ENCODE measurements at places on chromosomes 3 and 15.
A peak's percentile ranks its signal among the peaks of the same experiment; 100 is the strongest.

- DNase-seq, result no peak
These were observed 4.7 kb downstream of the MESP1 start for GRCh38 chr15:89746386-89746780.

GRCh38 chr3:168981396-168981795, 682.1 kb downstream of the MECOM start:
- DNase-seq, result no peak

- DNase-seq, result peak; percentile 8
These were observed 701 bp downstream of the EIF5A2 start for GRCh38 chr3:170907637-170908234.

GRCh38 chr3:122299215-122299614, 25.8 kb upstream of the CSTA start:
- peak; percentile 73 for DNase-seq

- DNase-seq, result peak; percentile 76
These were observed 1.2 kb downstream of the TBL1XR1 start for GRCh38 chr3:177196008-177196455.

GRCh38 chr3:88058306-88058580, 562 bp downstream of the CGGBP1 start:
- DNase-seq, result no peak

GRCh38 chr15:96366526-96366877, 36.0 kb downstream of the NR2F2 start:
- DNase-seq, result no peak

DNA sequence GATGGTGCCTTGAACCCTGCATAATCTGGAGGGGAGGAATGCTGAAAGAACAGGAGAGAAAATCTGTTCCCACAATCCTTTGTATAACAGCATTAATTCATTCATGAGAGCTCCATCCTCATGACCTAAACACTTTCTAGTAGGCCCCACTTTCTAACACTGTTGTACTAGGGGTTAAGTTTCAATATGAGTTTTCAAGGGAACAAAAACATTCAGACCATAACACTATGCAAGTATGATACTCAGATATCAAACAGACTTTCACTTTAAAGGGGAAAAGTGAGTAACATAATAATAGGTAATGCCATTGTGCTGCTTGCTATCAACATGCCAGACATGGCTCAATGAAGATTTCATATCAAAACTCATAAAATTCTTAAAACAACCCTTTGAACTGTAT, 32.4 kb upstream of the PLSCR2 start:
- no peak for DNase-seq

DNA sequence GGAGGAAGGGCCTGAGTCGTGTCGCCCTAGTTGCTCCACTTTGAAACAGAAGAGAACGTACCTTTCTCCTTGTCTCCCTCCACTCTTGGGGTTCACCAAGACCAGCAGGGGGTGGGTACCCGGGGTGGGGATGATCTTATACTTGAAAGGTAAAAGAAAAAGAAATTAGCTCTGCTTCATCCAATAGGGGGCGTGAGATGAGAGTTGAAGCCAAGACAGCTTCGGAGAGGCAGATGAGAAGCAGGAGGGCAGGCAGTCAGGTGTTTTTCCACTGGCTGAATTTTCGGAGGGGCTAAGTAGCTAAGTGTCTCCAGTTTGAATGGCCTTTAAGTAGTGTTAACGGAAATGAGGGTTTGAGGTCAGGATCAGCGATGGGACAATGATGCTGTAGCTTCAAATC, 100.4 kb downstream of the DGKG start:
- no peak for DNase-seq

- no peak for DNase-seq
These were observed 21.3 kb downstream of the THBS1 start for GRCh38 chr15:39602143-39602542.

DNA sequence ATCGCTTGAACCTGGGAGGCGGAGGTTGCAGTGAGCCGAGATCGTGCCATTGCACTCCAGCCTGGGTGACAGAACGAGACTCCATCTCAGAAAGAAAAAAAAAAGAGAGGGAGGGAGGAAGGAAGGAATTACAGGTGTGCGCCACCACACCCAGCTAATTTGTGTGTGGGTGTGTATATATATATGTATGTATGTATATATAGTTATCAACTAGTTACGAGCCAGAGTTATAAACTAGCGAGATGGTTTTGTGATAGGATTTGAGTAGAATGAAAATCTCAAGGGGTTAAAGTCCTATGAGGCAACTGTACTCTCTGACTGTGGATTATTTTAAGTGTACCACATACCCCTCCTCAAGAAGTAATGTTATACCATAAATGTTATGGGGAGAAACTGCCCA, 50.9 kb upstream of the SIN3A start:
- no peak for DNase-seq

DNA sequence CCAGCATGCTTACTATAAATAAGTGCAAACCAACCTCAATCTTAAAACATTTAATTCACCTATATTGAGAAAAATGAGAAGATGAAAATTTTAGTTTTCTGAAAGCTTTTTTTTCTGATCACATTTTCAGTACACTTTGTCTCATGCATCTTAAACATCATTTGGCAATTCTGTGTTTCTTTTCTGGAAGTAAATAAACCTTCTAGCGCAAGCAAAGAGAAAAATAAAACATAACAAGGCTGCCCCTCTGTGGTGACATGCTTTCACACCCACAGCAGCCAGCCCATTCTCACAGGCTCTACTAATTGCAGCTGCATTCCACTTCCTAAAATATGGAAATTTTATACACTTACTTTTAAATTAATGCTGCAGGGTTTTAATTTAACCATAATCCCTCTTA, 90.1 kb downstream of the NEK10 start:
- no peak for DNase-seq

- DNase-seq, result no peak
These were observed 17.3 kb downstream of the CD200 start for GRCh38 chr3:112350018-112350810.

- DNase-seq, result peak; percentile 71
These were observed 1.3 kb downstream of the TCF12 start for GRCh38 chr15:56919609-56920366.

DNA sequence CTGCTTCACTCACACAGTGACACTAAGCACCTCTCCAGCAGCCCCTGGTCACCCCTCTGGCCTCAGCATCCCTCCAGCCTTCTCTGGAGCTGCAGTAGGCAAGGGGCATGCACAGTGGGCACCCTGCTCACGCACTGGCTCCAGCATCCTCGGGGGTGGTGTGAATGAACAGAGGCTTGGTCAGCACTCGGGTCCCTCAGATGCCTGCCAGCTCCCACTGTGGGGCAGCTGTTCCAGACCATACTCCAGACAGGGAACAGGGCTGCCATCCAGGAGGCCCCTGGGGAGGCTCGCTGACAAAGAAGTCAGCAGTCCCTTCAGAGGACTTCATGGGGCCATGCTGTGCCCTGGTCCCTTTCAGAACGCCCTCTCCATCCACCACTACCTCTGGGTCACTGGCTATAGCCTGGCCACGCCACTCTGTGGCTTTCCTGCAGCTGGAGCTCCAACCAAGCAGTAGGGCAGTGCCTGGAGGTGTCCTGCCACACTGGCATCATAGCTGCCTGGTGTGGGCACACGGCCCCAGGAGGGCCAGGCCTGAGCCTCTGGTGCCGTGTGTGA, 26.3 kb downstream of the ALS2CL start:
- no peak for DNase-seq

GRCh38 chr15:52797625-52798501, 7.7 kb upstream of the ONECUT1 start:
- no peak for DNase-seq

- no peak for DNase-seq
These were observed 407.5 kb downstream of the ZBTB20 start for GRCh38 chr3:114739627-114740026.

DNA sequence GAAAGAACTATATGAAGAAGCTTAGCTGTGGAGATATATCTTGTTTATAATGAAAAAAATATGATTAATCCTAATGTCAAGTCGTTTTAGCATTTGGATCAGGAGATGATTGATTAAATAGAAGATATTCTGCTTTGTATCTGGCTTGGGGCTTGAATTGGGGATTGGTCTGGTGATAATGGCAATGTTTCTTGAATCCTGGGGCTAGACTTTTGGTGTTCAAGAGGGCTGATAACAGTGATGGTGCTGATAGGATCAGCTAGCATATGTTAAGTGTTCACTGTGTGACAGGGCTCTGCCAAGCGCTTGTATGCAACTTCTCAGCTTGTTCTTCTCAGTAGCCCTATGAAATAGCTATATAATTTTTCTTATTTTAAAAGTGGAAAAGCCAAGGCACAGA, 20.2 kb downstream of the CNOT10 start:
- DNase-seq, result no peak

GRCh38 chr15:65028338-65028737, 1.1 kb downstream of the MTFMT start:
- DNase-seq, result peak; percentile 8

- peak; percentile 8 for DNase-seq
These were observed 72.4 kb downstream of the CHDH start for GRCh38 chr3:53773611-53774368.

GRCh38 chr3:43034200-43034599, 55.1 kb downstream of the GASK1A start:
- DNase-seq, result no peak

DNA sequence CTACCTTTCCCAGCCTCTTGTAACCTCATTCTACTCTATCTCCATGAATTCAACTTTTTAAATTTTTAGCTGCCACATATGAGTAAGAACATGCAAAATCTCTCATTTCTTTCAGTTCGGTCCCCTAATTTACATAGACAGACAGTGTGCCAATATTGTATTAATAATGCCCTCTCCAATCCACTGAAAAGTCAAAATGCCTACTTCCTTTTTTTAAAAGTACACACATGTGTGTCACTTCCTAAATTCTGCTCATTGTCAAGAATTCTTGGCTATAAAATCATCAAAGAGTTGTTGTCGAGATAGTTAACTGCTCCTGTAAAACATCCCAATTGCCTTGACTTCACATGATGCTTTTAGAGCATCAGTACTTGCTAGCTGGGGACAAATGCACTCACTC, 84.2 kb upstream of the IL12A start:
- peak; percentile 84 for DNase-seq

- DNase-seq, result no peak
These were observed 1350.0 kb upstream of the EPHA6 start for GRCh38 chr3:95464346-95464745.

DNA sequence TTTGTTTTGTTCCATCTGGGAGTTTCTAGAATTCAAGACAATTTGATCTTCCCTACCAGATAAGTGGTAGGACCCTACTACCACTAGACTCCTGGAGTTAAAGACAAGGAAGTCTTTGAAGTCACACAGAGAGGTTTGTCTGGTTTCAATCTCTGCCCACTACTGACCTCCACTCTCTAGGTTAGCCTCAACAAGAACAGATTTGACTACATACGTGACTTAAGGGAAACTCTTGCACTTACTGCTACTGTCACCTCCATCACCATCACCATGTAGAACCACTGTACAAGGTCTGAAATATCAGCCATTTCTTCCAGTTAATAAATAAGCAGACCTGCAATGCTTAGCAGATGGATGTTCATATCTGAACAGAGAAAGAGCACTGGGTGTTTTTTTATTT, 148.3 kb upstream of the ARHGEF26 start:
- no peak for DNase-seq

DNA sequence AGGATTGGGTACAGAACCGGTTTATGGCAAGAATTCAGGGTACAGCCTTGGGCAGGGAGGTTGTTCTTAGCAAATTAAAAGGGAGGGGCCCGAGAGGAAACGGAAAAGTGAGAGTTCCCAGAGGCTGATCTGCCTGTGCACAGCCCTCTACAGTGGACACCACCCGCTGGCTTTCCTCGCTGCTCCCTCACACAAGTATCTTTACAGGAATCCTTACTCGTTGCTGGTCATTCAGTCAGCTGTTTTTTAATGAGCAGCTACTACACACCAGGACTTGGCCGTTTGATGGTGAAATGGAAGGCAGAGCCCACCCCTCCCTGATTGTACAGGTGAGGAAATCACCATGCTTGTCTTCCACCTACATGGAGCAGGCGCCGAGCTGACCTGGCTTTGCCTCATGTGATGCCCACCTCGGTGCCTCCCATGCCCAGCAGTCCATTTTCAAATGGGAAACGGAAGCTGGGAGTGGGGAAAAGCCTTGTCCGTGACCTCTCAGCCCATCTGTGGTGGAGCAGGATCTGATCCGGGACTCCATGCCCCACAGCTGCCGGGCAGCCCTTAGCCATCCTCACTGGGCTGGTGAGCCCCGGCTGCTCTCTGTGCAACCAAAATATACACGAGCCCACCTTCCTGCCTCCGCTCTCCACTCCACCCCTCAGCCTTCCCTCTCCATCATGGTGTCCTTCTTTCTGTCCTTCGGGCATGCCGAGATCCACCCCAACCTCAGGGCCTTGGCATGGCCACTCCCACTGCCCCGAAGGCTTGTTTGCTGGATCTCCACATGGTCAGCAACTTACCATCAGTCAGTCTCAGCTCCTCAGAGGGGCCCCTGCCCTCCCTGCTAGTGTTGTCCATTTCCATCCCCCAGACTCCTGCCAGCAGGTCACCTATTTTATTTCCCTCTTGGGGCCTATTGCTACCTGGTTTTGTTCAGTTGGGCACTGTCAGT, 33.3 kb upstream of the FGD5 start:
- no peak for DNase-seq

GRCh38 chr15:32802286-32802936, 84.6 kb downstream of the GREM1 start:
- DNase-seq, result no peak

- no peak for DNase-seq
These were observed 700 bp upstream of the BLM start for GRCh38 chr15:90716317-90716975.

GRCh38 chr3:50256978-50257890, 11.7 kb upstream of the SEMA3B start:
- peak; percentile 65 for DNase-seq

GRCh38 chr15:56654624-56655023, 78.7 kb downstream of the ZNF280D start:
- DNase-seq, result no peak

- no peak for DNase-seq
These were observed 74.1 kb downstream of the GAP43 start for GRCh38 chr3:115697263-115698053.

DNA sequence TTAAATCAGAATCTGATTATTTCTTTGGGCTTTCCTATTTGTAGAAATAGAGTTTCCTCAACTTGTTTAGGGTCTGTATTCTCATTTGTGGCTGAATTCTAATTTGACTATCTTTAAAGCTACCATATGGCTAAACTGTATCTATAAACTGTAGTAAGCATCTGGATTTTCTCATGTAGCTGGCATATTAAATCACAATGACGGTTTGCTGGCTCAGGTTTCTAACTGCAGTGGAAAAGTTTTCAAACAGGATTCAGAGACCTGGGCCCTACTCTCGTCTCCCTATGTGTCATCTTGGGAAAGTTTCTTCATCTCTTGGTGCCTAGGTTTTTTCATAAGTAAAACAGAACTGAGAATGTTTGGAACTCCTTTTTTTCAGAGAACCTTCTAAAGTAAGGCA, 68.3 kb downstream of the GALK2 start:
- DNase-seq, result no peak

Data from suppressor macrophage treated with lipopolysaccharide for 1 hour (primary cell).